ENCODE measurements at places on chromosomes 5 and 9.

- no peak for DNase-seq
Measured at GRCh38 chr9:20209391-20210340, 412.6 kb downstream of the MLLT3 start.

GRCh38 chr9:94030318-94031179 is 53.7 kb upstream of the PTPDC1 start:
- peak; percentile 86 for DNase-seq

DNA sequence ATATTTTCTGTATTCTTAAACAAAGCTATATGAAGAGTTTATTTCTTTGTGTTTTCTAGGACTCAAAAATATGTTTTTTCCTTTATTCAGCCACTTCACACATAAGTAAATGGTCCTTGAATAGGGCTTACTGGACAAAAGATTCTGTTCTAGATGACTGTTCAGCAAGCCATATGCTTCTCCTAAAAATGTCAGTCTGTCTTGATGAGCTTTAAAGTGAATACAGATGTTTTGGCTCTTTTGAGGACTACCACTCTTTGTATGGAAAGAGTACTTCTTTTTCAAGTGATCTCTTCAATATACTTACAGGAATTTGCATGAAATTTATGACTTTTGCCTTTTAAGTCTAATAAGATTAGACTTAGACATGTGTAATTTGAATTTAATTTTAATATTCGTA is 8.4 kb downstream of the NDUFS4 start:
- peak; percentile 70 for DNase-seq

DNA sequence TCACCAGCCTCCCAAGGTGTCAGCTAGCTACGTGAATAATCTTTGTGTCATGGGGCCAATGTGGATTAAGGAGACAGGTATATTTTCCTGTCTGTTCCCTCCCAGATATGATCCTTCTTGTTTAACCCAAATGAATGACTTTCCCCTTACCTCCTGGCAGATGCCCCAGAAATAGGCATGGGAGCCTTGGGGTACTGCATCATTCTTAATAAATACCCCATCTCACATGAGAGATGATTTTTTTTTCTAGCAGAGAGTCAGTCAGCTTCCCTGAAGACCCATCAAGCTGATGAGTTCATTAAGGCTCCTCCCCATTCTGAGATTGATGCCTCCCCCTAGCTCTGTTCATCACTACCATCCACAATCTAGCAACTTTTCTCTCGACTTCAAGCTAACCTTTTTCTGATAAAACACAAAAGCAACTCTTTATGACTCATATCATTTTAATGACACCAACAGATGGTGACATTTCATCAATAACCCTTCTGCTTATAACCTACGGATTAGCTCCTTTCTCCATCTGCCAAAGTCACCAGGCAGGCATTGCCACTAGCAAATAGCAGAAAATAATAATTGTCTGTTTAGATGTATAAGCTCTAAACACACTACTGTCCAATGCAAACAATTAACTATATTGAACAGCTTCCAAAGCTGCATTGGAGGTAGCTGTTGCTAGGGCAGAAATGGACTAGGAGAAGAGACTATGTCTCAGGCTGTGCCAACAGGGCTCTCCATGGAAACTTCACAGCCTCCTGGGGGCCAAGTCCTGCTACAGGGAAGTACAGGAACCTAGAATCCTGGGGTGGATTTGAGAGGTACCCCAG is 143.7 kb downstream of the ACER2 start:
- DNase-seq = no peak

DNA sequence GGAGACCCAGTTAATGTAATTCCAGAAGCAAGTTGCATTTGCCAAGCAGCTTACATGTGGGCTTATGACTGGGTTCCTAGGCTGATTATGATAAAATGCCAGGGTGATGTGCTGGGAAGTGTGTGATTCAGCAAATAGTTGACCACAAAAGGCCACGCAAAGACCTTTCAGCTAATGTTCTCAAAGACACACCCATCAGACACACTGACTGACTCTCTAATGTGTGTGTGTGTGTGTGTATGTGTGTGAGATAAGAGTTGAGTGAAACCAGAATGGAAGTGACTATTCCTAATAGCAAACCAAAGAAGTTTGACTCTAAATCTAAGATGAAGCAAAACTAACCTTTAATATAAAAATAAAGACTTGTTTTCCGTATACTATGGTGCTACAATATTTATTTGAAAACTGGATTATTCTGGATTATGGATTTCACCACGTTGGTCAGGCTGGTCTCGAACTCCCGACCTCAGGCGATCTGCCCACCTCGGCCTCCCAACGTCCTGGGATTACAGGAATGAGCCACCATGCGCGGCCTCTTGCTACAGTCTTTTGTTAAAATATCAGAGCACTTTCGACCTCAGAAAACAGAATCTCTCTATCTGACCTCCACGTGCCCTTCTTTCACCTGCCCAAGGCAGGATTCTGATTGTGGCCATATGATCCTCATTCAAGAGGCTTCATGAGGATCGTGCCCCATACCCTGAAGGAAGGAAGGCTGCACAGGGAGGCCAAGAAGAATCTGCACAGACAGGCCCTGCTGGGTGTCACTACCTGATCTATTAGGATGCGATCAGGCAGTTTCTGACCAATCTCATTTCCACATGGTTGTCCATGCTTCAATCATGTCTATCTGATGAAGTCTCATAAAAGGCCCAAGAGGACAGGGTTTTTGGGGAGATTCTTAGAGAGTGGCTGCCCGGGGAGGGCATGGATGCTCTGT is 75.6 kb downstream of the USP20 start:
- DNase-seq = peak; percentile 58

GRCh38 chr9:93094658-93095204 is 1.3 kb upstream of the CARD19 start:
- DNase-seq = peak; percentile 46

GRCh38 chr9:108603141-108603540 is 252.6 kb downstream of the ACTL7B start:
- no peak for DNase-seq

DNA sequence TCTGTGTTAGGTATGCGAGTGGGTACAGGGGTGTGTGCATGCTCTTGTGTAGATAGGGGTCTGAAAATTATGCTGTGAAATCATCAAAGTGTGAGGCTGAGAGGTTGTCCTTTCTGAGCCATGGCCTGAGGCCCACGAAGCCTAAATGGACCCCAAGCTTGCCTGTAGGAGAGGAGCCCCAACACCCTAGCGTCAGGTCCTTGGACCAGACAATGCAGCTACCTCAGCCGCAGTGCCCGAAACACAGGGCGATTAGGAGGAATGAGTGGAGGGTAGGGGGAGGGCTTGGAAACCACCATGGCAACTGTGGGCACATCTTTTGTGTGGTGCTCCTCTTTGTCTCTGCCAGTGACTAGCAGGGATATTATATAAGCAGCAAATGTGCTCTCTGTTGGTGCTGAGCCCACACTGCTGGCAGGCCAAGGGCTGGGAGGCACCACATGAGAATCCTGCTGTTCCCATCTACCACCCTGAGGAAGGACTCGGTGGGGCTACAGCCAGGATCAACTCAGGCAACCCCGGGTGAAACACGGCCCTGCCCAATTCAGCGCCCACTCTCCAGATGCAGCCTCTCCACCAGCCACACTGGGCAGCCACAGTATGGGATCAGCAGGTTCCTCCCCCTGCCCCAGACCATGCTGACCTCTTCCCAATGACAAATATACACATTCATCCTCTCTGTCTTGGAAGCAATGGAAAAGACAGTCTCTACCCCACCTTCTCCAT is 84.6 kb upstream of the FSTL4 start:
- no peak for DNase-seq

DNA sequence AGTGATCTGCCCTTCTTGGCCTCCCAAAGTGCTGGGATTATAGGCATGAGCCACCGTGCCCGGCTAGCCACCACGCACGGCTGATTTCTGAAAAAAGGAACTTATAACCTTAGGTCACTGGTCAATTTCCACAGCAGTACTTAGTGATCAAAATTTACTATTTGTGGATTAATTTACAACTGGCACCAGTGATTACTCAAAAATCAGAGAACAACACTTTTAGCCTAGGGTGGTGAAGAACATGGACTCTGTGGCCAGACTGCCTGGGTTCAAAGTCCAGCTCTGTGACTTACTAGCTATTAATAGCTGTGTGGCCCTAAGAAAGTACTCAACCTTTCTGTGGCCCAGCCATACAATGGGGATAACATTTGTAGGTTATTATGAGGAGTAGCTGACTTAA is 50.8 kb upstream of the GLRX start:
- no peak for DNase-seq

GRCh38 chr9:131185924-131186323 is 60.5 kb downstream of the NUP214 start:
- no peak for DNase-seq

DNA sequence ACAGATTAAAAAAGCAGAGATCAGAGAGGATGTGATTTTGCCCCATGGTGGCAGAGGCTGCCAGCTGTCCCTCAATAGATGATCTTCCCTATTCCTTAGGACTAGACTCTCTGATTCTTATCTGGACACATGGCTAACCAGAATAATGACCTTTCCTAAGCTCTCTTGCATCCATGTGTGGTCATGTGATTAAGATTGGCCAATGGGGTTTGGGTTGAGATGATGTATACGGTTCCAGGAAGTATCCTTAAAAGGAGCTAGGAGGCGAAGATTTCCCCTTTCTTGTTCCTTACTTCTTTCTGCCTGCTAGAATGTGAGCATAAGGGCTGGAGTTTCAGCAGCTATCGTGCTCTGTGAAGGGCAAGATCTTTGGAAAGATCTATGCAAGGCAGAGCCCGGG is 39.8 kb downstream of the FOXI1 start:
- no peak for DNase-seq

DNA sequence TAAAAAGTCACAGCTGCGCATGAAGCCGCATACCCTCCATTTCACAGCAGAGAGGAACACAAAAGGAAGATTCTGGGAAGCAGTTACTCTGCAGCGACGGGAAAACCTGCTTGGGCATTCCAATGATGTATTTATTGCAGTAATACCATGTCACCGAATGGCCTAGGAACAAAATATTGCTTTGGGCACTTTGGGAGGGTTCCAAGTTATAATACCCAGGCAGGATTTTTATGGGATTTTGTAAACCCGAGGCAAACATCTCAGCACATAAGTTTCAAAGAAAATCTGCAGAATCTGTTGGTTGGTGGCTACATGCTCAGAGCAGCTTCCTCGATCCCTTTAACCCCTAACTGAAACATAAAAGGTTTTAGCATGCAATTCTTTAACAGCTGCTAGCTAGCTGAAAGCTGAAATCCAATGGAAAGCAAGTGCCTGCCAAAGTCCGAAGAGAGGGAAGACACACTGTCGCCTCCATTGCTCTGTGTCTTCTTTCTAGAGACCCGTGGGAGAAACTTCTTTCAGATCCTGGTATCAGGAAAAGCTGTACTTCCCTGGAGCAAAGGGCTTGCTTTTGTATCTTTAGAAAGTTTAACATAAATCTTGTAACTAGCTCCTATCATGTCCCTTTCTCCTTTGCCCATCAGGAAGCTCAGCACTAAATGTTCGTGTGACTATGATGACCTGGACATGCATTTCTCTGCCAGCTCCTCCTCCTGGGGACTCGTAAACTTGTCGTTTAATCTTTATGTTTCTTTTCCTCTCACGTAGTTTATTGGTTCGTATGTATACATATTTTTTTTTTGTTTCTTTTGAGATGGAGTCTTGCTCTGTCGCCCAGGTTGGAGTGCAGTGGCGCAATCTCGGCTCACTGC is 195.0 kb downstream of the MAPKAP1 start:
- DNase-seq = no peak

DNA sequence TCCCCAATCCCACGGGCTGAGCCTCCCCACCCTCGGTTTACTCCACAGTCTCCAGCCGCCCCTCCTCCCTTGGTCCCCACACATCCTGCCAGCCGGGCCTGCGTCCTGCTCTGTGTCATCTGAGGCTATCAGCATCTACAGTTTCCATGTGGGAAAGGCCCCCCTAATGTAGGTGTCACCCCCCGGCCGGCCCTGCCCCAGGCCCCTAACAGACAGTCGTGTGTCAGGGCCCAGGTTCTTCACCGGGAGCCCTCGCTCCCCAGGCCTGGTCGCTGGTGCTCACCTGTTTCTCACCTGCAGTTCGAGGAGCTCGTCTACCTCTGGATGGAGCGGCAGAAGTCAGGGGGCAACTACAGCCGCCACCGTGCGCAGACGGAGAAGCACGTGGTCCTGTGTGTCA is 62.7 kb downstream of the KCNT1 start:
- DNase-seq = no peak

- DNase-seq = no peak
Measured at GRCh38 chr5:136001466-136001981, 27.3 kb upstream of the TGFBI start.

GRCh38 chr5:169941542-169941941 is 38.8 kb downstream of the INSYN2B start:
- DNase-seq = no peak

DNA sequence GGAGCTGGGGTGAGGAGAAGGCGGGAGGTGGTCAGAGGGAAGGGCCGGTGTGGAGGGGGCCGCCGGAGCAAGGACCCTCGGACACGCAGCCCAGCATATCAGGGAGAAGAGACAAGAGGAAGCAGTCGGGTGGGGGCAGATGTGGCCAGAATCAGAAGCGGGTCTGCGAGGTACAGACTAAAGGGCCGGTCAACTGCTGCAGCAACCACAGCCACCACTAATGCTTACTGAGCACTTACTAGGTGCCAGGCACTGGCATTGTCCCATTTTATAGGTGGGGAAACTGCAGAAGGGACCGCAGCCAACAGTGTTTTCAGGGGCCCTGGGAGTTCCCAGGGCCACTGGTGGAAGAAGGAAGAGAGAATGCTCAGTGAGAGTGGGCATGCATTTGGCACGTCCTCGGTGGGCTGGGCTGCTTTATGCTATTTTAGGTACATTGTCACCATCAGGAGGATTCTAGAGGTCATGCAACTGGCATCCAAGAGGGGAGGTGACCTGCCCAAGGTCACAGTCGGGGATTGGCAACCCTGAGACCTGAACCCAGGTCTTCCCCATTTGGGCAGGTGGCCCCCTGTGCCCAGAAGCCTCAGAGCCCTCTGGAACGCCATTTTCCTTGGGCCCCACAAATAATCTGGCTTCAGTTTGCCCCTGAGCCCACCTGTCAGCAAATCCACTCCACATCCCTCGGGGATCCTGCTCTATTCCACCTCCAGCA is 53.4 kb downstream of the DUSP1 start:
- no peak for DNase-seq
